Stimulated activated CD8-positive, alpha-beta memory T cell treated with anti-CD3 and anti-CD28 coated beads, Interleukin-2, amount 100 ng/mL, for 48 hours (primary cell): ENCODE measurements at places on chromosomes 7 and 10.

GRCh38 chr10:62050893-62051433, 149.5 kb downstream of the ARID5B start:
- DNase-seq, result peak; percentile 43

DNA sequence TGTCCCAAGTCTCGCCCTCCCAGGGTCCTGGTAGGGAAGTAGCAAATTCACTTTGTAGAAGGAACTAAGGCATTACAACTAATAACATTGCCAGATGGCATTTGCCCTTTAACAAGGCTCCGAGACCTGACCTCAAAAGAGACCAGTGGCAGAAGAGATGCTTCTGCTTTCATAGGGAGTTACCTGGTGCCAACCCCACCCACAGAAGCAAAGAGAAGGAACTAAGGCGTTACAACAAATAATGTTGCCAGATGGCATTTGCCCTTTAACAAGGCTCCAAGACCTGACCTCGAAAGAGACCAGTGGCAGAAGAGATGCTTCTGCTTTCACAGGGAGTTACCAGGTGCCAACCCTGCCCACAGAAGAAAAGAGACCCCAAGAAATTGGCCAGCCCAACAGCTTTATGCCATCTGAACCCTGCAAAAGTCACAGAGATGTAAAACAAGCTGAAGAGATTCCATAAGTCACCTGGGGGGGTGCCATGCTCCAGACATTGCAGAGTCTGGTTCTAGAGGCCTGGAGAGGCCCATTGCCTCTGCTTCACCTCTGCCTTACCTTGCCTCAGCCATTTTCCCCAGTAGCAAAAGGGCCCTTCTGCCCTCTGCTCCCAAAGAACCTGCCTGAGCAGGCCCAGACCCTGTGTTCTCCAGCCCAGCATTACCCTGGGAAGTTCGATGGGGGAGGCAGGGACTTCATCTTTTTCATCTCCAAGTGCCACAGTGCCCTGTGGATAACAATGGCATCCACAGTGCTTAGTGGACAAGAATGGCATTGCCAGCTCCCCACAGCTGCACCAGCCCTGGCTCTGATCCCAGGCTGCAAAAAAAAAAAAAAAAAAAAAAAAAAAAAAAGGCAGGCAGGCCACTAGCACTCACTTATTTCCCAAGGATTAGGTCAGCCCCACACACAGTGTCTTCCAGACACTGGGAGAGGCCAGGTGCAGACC, 179.5 kb upstream of the PLXNA4 start:
- no peak for DNase-seq

GRCh38 chr10:15712883-15713282, 6.8 kb downstream of the ITGA8 start:
- DNase-seq, result no peak

GRCh38 chr7:36261019-36261754, 108.1 kb downstream of the EEPD1 start:
- DNase-seq, result no peak

DNA sequence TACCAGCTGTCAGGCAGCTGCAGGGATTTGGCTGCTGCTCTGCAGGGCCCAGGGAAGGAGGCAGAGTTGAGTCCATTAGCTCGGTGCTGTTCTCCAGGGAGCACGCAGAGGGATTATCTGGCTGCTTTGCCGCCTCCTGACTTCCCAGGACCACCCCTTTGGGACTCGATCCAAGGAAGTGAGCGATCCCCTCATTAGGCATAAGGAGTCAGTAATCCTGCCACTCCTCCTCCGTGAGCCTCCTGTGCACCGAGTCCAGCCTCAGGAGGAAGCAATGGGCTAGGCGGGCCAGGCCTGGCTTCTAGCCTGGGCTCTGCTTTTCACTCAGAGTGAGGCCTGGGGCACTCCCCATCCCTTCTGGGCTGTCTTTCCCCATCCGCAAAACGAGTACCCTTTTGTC, 417.9 kb downstream of the RPS24 start:
- DNase-seq, result no peak

DNA sequence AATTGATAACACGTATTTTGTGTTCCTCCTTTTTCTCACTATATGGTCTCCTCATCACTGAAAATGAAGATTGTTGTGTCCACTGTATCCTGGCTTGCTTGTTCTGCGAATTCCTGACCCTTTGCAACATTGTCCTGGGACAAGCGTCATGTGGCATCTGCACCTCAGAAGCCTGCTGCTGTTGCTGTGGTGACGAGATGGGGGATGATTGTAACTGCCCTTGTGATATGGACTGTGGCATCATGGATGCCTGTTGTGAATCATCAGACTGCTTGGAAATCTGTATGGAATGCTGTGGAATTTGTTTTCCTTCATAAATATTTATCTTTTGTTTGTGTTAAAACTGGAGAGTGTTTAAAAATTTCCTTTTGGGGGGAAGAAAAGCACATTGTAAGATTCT, 93.7 kb downstream of the MDFIC start:
- no peak for DNase-seq

DNA sequence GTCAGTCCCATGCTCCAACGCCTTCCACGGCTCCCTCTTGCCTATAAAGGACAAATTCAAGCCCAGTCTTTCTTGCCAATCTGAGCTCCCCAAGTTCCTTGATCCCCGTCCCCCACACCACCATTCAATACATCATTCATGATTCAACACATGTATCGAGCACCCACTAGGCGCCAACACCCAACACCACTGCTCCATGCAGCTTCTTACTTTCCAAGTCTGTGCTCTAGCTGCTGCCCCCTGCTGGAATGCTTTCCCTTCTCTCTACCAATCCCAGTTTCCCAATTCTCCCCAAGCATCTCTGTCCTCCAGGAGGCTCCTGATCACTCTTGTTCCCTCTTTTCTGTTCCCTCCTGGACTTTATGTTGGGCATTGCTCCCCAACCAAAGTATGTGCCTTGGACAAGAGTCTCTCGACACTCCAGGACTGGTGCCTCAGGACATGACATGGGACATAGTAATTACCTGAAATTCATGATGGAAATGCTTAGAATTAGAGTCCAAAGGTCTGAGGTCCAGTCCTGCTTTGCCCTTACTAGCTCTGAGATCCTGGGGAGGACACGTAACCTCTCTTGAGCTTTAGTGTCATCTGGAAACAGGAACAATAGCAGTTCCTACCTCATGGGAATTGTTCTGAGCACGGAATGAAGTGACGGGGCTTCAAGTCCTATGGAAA, 172.7 kb downstream of the NEURL1 start:
- DNase-seq, result no peak

- DNase-seq, result no peak
These were observed 99.2 kb downstream of the VOPP1 start for GRCh38 chr7:55472928-55473725.

GRCh38 chr7:47418601-47419309, 163.2 kb downstream of the TNS3 start:
- DNase-seq, result no peak

GRCh38 chr7:131015657-131015958, 281.6 kb upstream of the KLF14 start:
- no peak for DNase-seq

- no peak for DNase-seq
These were observed 55.5 kb downstream of the TES start for GRCh38 chr7:116265881-116266280.

DNA sequence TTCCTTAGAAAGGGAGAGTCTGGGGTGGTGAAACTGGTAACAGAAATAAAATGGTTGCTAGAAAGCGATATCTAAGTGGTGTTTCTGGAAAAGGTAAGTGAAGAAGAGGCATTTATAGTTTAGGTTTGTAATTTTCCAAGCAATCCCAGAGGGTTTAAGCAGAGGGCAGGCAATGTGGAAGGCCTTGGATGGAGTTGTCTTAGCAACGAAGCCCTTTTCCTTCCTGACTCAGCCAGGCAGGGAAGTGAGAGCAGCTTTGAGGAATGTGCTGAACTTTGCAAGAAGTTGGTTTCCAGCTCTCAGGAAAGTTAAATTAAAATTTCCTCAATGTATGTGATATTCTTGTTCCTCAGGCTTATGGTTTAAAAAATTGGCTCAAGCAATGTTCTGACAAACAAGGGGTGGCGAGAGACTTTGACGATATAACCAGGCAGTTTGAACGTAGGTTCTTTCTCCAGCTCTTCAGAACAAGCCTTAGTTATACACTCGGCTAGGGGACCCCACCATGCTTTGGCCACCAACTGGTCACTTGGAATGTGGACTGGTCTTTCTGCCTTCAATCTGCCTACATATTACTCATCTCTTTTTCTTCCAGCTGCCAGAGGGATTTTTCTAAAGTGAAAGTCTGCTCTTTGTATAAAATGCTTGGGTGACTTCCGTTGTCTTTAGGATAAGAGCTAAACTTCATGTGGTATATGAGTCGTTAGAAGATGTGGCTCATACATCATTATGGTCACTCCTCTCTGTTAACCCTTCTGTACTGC, 66.9 kb upstream of the SLC25A13 start:
- no peak for DNase-seq

DNA sequence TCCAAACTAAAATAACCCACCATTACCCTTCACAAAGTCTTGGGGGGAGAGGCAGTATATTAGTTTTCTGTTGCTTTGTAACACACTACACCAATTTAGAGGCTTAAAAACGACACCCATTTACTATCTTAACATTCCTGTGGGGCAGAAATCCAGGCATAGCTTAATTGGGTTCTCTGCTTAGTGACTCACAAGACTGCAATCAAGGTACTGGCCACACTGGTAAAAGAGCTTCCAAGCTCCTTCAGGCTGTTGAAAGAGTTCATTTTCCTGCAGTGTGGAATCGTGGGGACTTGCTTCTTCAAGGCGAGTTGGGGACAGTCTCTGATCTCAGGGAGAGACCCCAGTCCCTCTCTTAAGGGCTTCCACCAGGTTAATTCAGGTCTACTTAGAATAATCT, 139.1 kb downstream of the XPNPEP1 start:
- no peak for DNase-seq

GRCh38 chr10:71230656-71231025, 18.3 kb downstream of the UNC5B start:
- no peak for DNase-seq

GRCh38 chr10:30284865-30285594, 64.0 kb downstream of the MTPAP start:
- no peak for DNase-seq

DNA sequence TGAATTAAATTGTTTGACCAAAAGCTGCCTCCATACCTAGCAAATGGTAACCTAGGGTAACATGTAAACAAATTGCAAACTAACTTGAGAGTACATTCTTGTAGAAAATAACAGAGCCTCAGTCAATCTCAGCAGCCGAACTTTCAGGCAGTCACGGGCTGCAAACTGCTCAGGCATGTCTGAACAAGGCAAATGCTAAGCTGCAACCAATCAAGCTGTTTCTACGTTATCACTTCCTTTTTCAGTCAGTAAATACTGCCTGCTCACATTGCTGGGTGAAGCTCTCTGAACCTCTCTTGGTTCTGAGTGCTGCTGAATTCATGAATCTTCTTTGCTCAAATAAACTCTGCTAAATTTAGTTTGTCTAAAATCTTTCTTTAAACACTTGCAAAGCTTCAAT, 1212.4 kb downstream of the SORCS1 start:
- no peak for DNase-seq

DNA sequence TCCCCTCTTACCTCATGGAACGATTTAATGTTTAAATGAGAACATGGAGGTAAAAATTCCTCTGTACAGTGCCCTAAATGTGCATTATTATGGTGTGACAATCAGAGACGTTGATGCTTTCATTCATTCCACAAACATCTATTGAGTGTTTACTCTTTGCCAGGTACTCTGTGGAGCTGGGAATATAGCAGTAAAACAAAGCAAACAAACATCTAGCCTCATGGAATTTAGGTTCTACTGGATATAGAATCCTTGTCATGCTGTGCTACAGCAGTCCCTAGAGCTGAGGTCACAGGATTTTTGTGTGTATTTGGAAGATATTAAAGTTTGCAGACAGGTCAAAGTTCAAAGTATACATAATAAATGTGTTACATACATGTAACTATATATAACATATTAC, 140.7 kb downstream of the CUBN start:
- no peak for DNase-seq

- no peak for DNase-seq
These were observed 43.1 kb upstream of the C10orf90 start for GRCh38 chr10:126713594-126713993.

GRCh38 chr7:135232720-135233119, 918 bp upstream of the STRA8 start:
- DNase-seq, result no peak

DNA sequence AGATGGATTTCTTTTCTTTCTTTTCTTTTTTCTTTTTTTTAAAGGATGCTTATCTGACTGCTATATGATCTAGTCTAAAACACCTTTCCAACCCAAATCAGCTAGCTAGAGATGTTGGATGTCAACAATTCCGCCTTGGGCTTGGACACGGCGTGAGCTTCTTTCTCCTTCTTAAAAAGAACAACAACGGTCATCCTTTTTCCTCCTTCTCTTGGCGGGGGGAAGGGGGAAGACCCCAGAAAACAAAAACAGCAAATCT, 1.0 kb downstream of the BEND7 start:
- no peak for DNase-seq

DNA sequence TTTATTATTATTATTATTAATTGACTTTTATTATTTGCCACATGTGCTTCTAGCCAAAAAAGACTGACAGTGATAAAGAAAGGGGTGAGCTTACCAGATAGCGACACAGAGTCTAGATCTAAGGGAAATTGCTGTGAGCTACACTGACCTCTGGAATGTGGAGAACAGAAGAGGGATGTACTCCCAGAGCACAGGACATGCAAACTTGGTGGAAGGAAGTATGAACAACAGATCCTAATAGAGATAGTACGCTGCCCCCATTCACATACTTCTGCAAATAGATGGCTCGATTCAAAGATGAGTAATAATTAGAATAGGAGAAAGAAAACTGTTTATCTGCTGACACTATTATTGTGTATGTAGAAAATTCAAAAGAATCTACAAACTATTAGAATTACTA, 109.3 kb upstream of the HPS1 start:
- no peak for DNase-seq

DNA sequence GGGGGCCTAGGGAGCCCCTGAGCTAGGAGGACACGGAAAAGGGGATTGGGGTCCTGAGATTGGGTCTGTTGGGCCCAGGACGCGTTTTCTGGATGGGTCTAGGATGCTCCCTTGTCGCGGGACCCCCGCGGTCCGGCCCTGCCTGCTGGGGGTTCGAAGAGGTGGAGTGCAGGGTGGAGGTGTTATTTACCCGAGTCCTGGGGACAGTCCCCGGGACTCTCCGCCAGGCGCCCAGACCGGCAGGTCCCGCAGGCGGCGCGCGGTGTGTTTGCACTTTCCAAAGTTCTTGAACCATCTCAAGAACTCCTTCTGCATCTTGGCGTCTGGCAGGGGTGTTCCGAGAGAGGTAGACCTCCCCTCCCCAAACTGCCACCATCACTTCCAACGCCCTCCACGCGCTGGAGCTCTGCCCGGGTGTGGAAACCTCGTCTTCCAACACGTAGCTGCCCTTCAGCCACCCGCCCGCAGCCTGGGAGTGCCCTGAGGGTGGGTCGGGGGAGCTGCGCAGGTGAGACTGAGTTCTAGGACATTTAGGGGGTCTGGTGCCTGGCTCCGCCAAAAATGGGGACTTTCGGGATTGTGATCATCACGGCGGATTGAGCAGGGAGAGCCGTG, 569 bp downstream of the CAV1 start:
- no peak for DNase-seq

DNA sequence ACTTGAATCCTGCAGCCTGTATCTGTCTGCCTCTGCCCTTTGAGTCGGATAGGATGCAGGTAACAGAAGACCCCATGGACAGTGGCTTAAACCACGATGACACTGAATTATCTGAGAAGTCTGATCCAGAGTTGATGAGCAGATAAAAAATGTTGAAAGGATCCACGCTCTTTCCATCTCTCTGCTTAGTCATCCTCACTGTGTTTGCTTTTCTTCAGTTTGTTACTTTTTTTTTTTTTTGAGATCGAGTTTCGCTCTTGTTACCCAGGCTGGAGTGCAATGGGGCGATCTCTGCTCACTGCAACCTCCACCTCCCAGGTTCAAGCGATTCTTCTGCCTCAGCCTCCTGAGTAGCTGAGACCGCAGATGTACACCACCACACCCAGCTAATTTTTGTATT, 36.9 kb upstream of the GOLGA7B start:
- DNase-seq, result no peak
